ENCODE measurements at places on chromosomes 7 and 10.

DNA sequence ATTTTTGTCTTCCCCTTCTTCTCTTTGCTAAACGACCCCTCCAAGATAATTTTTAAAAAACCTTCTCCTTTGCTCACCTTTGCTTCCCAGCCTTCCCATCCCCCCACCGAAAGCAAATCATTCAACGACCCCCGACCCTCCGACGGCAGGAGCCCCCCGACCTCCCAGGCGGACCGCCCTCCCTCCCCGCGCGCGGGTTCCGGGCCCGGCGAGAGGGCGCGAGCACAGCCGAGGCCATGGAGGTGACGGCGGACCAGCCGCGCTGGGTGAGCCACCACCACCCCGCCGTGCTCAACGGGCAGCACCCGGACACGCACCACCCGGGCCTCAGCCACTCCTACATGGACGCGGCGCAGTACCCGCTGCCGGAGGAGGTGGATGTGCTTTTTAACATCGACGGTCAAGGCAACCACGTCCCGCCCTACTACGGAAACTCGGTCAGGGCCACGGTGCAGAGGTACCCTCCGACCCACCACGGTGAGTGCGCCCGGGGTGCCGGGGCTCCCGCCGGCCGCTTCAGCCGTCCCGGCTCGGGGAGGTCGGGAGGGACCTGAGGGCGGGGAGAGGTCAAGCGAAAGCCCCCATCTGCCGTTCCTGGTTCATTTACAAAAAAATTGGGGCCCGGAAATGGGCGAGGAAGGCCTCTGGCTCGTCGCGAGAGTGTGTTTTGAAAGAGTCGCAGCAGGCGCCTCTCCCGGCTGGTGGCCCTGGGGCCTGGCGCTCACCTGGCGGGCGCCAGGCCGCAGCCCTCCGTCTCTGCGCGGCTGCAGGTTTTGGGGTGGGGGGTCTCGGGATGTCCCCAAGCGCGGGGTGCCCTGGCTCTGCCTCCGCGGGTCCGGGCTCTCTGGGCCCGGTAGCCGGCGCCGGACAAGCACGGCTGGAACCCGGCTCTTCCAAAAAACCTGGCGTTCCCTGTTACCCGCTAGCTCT lies 1.2 kb downstream of the GATA3 start:
- no peak for DNase-seq

DNA sequence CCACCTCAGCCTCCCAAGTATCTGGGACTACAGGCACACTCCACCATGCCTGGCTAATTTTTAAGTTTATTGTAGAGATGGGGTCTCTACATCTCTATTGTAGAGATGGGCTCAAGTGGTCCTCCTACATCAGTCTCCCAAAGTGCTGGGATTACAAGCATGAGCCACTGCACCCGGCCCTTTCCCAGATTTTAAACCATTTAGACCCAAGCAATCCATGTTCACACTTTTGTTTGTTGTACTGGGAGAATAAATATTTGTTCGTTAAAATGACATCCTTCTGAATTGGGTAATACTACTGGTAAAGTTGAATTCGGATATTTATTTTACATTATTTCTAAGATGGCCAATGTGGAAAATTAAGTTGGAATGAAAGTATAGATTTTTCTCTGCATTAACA lies 52.7 kb downstream of the MINPP1 start:
- no peak for DNase-seq

- no peak for DNase-seq
Observed at GRCh38 chr10:109978481-109978880, 29.3 kb upstream of the ADD3 start.

- no peak for DNase-seq
Observed at GRCh38 chr7:97450516-97450915, 281.4 kb upstream of the TAC1 start.

GRCh38 chr7:108003599-108003935 lies 606 bp upstream of the LAMB1 start:
- DNase-seq: peak; percentile 13

- DNase-seq: no peak
Observed at GRCh38 chr10:132146941-132147915, 39.5 kb upstream of the DPYSL4 start.

DNA sequence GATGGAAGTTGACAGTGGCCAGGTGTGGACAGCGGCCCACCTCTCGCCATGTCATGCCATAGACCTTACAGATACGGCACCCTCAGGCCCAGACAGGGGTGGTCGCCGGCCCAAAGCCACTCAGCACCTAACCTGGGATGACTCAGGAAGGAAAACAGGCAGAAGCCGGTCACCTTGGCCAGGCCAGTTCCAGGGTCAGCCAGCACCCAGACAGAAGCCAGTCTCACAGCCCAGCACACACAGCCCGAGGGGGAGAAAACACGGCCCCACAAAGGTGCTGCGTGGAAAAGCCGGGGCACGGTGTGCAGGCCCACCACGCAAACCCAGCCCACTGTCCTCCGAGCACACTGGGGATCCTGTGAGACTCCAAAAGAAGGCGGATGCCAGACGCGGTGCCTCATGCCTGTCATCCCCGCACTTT lies 95.2 kb upstream of the DNAAF5 start:
- DNase-seq: no peak

DNA sequence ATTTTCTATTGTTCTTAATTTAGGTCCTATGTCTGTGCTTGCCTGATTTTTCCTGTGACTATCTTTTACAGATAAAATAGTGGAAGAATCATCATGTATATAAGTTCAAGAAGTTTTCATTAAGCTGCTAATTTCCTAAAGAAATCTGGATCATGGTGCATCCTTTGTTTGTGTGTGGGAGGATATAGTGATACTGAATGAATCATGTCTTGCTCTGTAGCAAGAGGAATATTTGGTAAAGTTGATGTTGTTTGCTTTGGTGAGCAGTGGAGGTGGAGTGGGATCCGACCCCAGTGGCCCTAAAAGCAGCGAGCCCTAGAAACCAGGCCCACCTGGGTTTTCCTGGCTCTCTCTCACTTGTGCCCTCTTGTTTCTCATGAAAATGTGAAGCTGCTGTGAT lies 83.7 kb downstream of the CCNY start:
- no peak for DNase-seq

DNA sequence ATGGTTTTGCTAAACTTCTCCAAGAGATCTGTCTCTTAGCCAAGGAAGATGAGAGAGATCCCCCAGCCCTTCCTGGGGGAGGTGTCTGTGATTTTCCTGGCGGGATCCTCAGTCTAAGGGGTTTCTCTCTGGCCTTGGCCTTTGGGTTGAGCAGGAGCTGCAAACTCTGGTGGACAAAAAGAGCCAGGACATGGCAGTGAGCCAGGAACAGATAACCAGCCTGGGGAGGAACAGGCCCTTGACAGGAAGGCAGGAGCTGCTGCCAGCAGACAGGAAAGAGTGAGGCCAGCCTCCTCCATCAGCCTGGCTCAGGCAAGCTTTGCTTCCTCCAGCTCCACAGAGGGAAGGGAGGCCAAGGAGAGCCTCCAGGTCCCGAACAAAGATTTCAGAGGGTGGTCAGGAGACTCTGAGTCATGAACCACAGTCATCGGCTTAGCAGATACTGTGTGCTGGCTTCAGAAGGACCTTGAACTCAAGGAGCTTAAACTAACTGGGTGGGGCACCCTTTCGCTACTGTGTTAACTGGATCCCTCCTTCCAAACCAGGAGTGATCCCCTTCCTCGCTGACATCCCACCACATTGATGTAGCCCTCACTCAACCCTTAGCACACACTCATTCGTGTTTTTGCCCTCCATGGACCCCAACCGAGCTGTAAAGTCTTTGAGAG lies 34.7 kb downstream of the DDIT4 start:
- peak; percentile 94 for DNase-seq

GRCh38 chr10:101053516-101053915 lies 8.3 kb upstream of the KAZALD1 start:
- no peak for DNase-seq

DNA sequence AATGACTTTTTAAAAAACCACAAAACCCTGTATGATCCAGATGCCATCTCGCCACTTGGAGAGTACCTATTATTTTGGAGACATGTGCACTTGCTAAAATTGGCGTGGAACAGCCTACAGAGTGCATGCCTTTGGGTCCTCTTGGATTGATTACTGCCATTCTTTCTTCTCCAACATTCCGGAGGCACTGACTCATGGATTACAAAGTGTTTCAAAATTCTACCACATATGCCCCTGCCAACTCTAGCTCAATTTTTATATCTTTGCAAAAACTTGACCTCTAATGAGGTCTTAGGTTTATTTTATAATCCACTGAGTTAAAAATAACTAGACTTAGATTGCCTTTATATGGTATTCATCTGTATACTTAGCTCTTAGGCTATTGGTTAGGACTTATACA lies 55.8 kb upstream of the KIF5B start:
- no peak for DNase-seq

- no peak for DNase-seq
Observed at GRCh38 chr10:51468424-51468823, 231.0 kb downstream of the CSTF2T start.

- no peak for DNase-seq
Observed at GRCh38 chr10:86048571-86048970, 318.0 kb downstream of the GRID1 start.

GRCh38 chr7:144969787-144970186 lies 133.9 kb upstream of the TPK1 start:
- DNase-seq: no peak

DNA sequence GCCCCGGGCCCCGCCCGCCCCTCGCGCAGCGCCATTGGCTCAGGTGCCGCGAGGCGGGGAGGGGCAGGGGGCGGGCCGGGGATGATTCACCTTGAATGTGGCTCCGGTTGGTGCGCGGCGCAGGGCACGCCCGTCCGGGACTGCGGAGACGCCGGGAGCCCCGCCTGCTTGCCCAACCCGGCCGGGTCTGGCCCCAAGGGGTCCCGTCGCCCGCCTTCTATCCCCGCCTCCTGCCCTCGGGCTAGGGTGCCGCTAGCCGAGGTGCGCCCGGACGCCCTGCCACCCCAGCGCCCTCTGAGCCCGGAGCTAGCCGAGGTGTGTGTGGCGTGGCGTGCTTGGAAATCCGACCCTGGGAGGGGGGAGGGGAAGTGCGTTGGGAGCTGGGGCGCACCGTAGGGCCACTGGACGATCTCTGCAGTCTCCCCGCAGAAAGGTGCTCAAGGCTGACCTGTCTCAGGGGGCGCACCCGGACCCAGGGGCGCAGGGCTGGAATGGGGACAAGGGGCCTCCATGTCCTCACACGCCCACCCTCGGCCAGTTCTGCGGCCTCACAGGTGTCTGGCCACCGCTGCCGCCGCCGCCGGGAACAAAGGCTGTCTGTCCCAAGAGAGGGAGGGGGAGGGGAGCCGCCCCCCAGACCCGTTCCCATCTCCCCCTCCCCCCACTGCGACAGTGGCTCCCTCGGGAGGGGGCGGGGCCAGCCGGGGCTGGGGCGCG lies 168.9 kb downstream of the NRF1 start:
- peak; percentile 58 for DNase-seq

DNA sequence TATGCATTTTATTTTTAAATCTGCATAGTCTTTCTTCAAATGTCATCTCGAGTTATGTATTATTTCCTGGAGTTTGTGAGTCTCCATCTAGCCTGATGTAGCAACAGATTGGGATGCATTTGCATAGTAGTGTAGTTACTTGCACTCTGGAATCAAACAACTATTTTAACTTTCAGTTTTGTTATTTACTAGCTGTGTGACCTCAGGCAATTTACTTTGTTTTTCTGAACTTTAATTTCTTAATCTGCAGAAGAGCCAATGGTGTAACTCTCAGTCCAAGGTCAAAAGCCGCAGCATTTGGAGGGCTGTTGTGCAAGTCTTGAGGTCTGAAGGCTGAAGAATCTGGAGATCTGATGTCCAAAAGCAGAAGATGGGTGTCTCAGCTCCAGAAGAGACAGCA lies 175.8 kb upstream of the SORCS1 start:
- DNase-seq: no peak

GRCh38 chr7:129829737-129830631 lies 122.8 kb downstream of the UBE2H start:
- peak; percentile 92 for DNase-seq

DNA sequence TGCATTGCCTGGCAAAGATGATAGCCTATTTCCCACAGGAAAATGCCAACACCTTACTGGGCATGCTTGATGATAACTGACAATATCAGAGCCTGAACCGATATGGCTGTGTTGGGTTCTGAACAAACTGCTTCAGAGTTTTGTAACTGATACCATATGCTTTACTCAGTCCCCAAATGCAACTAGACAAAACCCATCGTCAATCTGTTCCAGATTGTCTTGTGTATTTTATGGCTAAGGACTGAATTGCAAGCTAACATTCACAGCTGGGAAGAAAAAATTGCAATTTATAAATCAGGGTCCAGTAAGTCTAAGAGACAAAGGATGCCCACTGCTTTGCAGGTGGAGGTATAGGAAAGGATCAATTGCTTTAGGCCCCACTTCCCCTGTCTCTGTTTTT lies 116.8 kb upstream of the WNT16 start:
- no peak for DNase-seq

GRCh38 chr7:151488096-151488495 lies 31.6 kb downstream of the RHEB start:
- no peak for DNase-seq

DNA sequence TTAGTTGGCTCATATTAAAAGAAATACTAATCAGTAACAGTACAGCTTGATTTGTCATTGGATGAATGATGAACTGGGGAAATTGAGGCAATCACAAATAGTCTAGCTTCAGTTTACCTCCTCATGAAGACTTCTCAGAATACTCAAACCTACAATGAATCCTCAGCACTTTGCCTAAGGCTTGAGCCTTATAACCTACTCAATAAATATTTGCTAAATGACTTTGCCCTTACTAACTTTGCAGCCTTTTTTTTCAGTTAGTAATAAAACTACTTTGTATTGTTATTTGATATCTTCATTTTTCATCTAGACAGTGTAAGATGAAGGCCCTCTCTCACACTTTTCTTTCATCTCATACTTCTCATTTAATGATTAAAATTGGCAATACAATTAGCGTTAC lies 1162.5 kb upstream of the C7orf33 start:
- DNase-seq: no peak

- no peak for DNase-seq
Observed at GRCh38 chr7:131066635-131067034, 261.0 kb upstream of the MKLN1 start.

GRCh38 chr7:155257482-155258225 lies 40.0 kb upstream of the INSIG1 start:
- DNase-seq: peak; percentile 47

- DNase-seq: no peak
Observed at GRCh38 chr10:24428410-24428782, 219.5 kb downstream of the KIAA1217 start.

DNA sequence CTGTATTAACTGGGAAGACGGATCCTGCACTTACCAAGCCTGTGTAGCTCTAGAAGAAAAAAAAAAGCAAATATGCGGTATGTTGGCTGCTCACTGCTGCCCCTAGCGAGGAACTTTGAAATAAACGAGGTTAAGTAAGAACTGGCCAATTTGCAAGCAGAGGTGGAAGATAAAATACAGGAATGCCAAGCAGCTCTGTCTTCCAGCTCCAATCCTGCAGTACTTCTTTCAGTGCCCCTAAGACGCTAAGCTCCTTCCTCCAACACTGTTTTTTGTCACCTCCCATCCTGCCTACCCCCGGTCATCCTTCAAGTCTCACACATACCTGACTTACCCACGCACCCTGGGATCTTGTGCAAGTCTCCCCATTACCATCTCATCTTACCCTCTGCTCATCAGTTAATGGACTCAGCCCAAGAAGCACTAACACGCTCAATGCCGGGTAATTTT lies 809 bp downstream of the C10orf143 start:
- DNase-seq: peak; percentile 93
